ENCODE measurements at places on chromosomes 4 and X.

- no peak for DNase-seq
Measured at GRCh38 chr4:145623831-145624230, 4.6 kb downstream of the MMAA start.

DNA sequence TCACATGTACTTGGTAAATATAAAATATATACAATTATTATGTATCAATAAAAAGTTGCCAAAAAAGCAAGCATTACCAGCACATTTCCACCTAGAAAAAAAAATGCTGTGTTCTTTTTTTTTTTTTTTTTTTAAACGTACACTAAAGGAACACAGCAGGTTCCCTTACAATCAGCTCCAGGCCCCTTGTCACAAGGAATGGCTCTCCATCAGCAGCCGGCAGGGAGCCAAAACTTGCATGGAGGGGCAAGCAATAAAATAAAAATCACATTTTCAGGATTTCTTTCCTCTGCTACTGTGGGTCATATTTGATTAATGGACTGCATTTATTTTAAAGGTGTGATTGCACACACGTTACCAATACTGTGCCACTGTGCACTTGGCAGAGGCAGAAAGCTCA is 460.3 kb downstream of the GPAT3 start:
- DNase-seq, result no peak

- no peak for DNase-seq
Measured at GRCh38 chrX:27444093-27444908, 18.8 kb downstream of the PPP4R3C start.

DNA sequence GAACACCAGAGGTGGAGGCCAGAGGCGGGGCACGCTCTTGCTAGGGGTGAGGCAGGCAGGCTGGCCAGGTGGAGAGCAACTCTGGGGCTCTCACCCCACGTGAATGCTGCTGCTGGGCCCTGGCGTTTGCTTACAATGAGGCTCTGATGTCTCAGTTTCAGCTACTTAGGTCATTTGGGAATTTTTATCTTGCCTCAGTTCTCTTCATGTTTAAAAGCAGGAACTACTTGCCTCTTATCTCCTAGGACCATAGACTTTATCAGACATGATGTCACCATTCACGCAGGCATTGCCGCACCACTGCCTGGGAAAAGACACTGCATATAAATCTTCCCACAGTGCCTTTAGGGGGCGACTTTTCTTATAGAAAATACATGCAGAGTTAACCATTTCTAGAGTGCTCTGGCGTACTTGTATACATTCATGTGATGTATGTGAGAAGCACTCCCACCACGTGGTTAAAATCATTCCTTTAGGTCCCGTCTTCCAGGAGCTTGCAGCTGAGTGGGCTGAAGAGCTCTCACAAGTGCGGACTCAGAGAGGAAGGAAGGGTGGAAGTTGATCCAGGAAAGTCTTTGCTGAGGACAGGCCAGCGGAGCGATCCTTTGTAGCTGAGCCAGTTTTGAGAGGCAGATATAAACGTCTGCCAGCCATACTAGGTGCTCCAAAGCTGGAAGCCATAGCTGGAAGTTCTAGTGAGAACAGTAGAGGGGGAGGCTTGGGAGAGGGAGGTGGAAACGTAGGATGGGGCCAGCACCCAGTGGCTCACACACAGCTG is 84.3 kb upstream of the CLDN34 start:
- no peak for DNase-seq

- DNase-seq, result no peak
Measured at GRCh38 chr4:5940470-5941203, 47.8 kb upstream of the CRMP1 start.

DNA sequence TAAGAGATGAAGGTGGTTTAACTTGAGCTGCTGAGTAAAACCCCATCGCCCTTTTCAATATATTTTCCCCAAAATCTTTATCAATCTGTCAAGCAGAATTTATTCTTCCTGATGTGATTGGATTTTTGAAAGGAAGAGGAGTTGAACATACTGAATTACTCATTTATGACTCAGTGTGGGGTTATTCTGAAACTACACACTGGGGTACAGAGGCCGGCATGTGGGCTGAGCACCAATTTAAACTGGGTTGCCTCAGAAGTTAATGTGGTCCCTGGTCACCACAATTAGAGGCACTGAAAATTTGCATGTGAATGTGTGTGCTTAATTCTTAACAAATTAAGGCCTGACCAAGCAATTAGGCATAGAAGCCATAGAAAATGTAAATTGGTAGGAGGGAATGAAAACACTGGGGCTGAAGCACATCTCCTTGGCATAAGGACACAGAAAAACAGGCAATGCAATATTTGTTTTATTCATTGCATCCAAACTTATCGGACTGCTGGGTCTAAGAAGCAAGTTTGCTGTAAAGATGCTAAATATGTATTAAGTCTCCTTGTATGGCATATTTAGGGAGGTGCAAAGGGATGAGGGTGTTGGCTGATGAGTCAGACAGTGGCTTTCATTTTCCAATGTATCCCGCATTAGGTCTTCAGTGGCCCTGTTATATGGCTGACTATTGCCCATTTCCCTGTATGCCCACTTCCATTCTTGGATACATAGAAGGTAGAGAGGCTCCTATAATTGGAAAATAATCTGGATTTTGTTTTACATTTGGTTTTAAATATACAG is 170.9 kb downstream of the IL15 start:
- no peak for DNase-seq

GRCh38 chr4:66275411-66276038 is 605.2 kb upstream of the EPHA5 start:
- no peak for DNase-seq

DNA sequence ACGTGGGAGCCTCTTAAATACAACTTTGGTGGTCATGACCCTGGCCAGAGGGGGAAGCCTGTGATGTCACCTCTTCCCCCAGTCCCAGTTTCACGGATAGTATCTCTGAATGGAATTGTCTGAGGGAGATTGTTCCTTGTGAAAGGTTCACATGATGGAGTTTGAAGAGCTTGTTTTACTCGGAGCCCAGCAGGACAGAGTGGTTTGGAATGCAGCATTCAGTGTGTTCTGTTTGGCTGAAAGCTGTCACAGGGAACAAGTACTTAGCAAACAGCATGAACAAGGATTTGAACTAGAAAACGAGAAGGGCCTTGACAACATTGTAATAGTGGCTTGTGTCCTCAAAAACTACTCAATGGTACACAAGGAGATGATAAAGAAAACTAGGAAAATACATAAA is 133.9 kb upstream of the CXorf66 start:
- no peak for DNase-seq

DNA sequence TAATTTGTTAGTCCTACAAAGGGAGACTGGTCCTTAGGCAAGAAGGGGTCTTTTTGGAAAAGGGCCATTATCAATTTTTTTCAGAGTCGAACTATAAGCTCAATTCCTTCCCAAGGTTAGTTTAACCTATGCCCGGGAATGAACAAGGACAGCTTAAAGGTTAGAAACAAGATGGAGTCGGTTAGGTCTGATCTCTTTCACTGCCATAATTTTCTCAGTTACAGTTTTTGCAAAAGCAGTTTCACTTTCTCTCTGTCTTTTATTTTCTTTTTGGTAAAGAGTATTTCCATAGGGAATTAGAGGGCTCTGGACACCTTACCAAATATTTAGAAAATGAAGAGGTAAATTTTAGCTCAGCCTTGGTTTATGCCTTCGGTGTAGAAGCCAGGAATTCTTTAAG is 64.1 kb downstream of the TRIM2 start:
- DNase-seq, result no peak

DNA sequence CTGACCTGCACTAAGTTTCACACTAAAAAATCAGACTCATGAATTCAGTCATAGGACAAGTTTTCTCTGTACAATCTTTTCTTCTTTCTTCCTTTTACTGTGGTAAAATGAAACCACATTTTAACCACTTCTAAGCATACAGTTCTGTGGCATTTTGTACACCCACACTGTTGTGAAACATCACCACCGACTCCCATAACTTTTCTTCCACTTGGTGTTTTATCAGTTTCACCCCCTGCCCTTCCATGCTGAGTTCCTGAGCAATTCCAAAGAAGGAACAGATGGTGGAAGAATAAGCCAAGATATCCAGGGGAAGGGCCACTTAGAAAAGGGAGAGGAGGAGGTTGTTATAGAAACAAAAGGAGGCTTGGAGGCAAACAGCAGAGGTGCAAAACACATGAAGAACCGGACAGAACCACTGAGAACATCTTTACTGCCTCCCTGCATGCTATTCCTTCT is 22.6 kb downstream of the SLC25A4 start:
- DNase-seq, result no peak

- no peak for DNase-seq
Measured at GRCh38 chrX:110015915-110016314, 13.0 kb downstream of the TMEM164 start.

DNA sequence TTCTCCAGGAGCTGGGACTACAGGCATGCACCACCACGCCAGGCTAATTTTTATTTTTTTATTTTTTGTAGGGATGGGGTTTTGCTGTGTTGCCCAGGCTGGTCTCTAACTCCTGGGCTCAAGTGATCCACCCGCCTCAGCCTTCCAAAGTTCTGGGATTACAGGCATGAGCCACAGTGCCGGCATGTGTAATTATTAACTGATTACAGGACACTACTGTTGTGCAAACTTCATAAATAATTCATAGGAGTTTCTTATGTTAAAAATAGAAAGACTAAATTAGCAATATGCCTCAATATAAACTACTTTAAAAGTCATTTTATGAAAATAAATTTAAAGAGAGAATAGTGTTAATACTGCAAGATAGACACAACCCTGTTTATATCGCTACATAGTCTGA is 221.9 kb downstream of the SNCA start:
- no peak for DNase-seq

- DNase-seq, result no peak
Measured at GRCh38 chrX:30489323-30489722, 88.2 kb downstream of the TASL start.

DNA sequence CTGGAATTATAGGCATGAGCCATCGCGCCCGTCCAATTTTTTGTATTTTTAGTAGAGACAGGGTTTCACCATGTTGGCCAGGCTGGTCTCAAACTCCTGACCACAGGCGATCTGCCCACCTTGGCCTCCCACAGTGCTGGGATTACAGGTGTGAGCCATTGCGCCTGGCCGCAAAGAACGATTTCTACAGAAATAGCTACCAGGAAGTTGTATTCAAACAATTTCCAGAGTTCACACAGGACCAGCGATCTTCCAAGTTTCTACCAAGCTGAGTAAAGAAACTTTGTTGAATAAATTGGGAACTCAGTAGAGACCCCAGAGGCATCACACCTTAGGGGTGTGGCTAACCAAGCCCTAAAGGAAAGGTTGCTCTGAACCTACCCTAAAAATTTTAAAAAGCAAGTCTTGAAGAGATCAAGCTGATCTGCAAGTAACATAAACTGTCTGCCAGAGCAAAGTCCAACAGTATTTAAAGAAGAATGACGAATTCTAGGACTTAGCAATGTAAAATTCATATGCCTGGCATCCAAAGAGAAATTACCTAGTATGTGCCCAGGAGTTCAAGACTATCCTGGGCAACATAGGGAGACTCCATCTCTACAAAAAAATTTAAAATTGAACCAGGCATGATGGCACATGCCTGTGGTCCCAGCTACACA is 48.4 kb upstream of the USP9X start:
- DNase-seq, result no peak

- no peak for DNase-seq
Measured at GRCh38 chr4:37665333-37666320, 20.5 kb downstream of the RELL1 start.

GRCh38 chr4:34157547-34157946 is 2086.8 kb downstream of the ARAP2 start:
- DNase-seq, result no peak

DNA sequence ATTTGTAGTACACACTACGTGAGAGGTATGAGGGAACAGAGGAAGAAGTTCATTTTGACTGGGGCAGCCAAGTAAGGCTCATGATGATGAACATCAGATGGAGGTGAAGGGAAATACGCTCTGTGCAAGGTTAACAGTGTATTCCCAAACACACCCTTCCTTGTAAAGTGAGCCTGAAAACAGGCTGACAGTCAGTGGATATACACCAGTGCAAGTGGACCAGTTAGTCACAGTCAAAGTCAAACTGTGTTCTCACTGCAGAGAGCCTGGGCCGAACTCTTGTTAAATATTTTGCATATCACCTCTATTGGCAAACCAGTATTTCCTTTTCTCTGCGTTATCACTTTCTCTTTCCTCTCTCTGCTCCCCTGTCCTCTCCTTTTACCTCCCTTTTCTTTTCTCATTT is 23.4 kb upstream of the RHOH start:
- no peak for DNase-seq

- peak; percentile 24 for DNase-seq
Measured at GRCh38 chr4:1499465-1499864, 93.2 kb upstream of the NKX1-1 start.

GRCh38 chrX:137427426-137427778 is 138.5 kb upstream of the ZIC3 start:
- no peak for DNase-seq

GRCh38 chrX:143642426-143642825 is 6.5 kb upstream of the SLITRK4 start:
- DNase-seq, result no peak

DNA sequence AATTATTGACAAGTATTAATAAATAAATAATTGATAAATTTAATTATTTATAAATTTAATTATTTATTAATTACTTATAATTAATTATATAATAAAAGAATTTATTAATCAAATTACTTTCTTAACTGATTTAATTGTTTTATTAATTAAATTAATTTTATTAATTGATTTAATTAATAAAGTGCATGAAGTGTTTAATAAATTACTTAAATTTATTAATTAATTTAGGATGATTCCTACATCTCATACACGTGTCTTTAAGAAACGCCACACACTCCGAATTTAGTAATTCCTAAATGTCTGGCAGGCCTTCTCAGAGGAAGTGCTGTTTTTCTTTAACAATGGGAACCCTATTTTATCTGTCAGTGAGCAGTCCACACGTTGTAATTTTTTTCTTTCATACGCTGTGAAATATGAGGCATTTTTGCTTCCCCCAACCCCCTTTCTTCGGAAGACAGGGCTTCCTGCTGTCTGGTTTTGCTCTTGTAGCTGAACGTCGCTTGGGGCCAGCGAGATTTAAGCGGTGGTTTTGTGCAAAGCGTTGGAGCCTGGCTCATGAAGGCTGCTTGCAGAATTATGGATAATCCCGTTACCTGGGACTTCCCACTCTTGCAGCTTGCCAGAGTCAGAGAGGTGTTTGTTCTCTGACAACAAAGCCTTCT is 46.8 kb downstream of the CRLF2 start:
- no peak for DNase-seq

GRCh38 chr4:26141051-26141721 is 179.6 kb upstream of the RBPJ start:
- DNase-seq, result no peak

DNA sequence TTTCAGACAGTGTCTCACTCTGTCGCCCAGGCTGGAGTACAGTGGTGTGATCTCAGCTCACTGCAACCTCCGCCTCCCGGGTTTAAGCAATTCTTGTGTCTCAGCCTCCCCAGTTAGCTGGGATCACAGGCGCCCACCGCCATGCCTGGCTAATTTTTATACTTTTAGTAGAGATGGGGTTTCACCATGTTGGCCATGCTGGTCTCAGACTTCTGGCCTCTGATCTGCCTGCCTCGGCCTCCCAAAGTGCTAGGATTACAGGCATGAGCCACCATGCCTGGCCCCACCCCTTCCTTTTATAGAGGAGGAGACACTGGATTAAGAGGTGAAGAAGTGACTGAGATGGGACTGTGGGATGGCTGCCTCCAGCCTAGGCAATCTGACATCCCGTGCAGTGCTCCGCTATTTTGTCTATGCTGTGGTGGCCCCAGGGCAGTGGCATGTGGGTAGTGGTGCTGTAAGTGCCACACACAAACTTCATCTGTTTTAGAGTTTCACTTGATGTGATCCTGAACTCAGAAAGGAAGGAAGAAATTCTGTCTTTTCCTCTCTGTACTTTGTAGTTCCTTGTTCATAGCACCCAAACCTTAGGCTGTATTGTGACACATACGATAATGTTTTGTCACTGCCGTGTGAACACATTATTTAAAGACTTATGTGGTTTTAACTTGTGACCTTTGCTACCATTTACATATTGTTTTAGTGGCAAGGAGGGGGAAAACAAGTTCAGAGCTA is 48.9 kb downstream of the FNIP2 start:
- DNase-seq, result no peak

Data from D341Med (cell line).